Hematopoietic multipotent progenitor cell treated with erythropoietin and hydrocortisone succinate and interleukin-3 and kit ligand, for 8 days (in vitro differentiated cells): ENCODE measurements at places on chromosomes 16 and 17.

DNA sequence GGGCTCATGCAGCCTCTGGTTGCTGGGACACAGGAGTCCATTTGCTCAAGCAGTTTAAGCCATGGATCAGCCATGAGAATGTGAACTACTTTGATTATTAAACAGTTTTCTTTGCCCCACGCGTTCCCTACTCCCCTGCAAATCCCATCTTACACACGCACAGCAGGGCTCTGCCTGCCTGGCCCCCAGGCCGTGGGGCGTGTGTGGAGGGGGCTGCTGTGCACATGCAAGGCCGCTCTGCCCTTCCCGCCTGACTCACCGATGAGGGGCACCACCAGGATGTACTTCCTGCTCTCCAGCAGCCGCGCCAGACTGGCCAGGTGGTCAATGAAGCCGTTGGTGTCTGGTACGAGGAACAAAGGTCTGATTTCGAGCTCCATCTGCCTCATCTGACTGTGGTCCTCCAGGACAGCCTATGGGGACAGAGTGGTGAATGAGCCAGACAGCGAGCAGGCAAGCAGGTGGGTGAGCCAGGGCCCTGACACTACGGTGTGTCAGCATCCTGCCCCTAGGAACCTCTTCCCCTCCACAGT, 13.7 kb downstream of the HIC1 start:
- DNase-seq = no peak

- DNase-seq = no peak
Observed at GRCh38 chr17:49664706-49665211, 13.1 kb downstream of the SPOP start.

DNA sequence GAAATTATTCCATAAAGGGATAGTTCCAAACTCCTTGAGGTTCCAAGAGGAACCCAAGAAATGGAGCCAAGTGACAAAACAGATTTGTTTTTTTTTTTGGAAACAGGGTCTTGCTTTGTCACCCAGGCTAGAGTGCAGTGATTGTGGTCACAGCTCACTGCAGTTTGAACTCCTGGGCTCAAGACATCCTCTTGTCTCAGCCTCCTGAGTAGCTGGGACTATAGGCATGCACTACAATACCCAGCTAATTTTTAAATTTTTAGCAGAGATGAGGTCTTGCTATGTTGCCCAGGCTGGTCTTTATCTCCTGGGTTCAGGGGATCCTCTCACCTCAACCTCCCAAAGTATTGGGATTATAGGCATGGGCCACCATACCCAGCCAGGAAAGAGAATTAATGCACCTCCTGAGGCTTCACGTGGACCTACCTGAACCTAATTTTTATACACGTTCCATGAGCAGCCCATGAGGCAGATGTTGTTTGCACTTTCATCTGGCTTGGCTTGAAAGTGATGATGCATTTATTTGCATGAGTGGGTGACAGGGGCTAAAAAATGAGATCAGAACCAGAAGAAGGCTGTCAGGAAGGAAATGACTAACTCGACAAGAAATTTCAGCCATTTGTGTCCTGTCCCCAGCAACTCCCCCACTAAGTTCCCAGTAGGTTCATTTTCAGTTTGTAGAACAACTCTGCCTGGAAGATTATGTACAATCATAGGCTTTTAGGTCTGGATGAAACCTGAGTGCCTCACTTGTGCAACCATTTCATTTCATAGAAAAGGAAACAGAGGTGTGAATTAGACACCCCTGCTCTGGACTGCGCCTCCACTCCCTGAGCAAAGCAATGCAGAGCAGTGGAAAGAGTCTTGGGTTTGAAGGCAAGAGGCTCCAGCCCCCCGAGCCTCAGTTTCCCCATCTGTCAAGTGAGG, 10.3 kb upstream of the IRF8 start:
- DNase-seq = no peak

GRCh38 chr17:19341211-19341631, 21.3 kb downstream of the B9D1 start:
- DNase-seq = no peak

DNA sequence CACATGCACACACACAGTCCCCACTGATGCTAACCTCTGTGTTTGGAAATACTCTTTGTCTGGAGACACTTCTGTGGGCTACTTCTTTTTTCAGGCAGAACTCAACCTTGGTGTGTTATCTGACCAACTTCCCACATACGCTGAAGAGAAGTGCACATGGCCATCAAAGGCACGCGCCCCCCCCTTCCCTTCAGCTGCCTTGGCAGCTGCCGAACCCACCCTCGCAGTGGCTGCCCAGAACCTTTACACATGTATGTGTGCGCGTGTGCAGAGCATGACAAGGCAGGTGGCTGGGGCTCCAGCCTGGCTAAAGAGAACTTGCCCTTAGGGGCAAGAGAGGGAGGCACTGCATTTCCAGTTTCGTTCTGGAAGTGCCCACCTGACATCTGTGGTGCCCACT, 3.9 kb downstream of the RAPGEFL1 start:
- no peak for DNase-seq

- DNase-seq = no peak
Observed at GRCh38 chr16:87333101-87333500, 15.9 kb upstream of the C16orf95 start.

- DNase-seq = no peak
Observed at GRCh38 chr16:2273484-2273883, 5.6 kb upstream of the RNPS1 start.

DNA sequence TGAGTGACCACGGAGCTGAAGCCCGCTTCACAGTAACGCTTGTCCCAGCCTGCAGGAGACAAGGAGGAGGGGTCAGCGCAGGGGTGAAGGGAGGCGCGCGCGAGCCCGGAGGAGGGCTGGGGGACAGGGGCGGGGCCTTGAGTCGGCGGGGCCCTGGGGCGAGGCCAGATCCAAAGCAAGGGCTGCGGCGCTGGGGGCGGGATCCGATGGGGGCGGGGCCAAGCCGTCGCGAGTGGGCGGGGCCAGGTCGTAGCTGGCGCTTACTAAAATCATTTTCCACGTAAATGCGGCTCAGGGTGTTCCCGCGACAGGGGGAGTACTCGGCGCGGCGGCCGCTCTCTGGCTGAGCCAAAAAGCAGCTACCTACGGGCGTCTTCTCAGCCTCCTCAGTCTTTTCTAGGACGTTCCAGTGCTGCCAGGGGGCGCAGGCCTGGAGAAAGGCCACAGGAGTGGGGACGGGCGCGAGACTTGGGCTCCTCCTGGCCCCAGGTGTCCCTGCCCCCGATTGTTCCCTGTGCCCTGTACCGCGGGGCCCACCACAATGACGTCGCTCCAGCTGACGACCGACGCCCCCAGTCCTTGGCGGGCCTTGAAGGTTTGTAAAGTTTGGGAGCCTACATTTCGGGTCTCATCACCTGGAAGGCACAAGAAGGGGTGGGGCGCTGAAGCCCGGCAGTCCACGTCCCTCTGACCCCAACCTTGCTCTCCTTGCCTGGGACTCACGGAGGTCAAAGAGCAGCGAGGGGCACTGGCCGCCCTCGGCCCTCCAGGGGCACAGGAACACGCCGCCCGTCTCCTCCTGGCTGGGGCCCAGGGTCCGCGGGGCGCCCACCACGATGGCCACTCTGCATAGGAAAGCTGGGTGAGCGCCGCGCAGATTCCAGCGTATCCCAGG, 3.9 kb downstream of the ITGA2B start:
- peak; percentile 88 for DNase-seq

DNA sequence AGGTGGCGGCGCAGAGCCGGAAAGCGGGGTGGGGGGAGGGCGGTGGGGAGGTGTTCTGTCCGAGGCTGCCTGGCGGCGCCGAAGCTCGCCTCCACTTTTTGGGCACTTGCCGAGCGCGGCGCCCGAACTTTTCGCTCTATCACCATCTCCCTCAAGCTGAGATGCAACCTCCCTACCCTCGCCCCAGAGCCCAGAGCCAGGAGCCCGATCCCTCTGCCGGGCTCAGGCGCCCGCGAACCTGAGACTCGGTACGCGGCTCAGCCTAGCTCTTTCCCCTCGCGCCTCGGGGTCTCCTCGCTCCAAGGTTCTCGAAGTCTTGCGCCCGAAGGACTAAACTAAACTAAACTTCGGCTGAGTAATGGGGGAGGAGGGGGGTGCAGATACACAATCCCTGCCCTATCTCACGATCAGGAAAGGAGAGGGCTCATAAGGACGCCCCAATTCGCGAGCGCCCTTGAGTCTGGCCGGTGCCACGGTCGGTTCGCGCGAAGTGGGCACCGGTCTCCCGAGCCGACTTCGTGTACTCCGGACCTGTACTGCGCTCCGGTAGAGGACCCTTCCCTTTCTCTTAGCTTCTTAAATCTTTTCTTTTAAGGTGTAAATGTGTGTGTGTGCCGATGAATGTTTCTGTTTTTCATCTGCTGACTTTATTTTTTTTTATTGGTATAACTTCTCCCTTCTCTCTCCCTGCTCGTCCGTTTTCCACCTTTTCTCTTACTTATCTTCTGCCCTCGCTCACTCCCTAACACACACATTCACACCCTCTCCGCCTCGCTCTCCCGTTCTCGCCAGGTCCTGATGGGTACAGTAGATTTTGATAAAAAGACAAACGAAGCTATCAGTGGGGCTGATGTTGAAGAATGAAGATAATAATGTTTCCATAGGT, 1.9 kb upstream of the SALL1 start:
- DNase-seq = no peak

DNA sequence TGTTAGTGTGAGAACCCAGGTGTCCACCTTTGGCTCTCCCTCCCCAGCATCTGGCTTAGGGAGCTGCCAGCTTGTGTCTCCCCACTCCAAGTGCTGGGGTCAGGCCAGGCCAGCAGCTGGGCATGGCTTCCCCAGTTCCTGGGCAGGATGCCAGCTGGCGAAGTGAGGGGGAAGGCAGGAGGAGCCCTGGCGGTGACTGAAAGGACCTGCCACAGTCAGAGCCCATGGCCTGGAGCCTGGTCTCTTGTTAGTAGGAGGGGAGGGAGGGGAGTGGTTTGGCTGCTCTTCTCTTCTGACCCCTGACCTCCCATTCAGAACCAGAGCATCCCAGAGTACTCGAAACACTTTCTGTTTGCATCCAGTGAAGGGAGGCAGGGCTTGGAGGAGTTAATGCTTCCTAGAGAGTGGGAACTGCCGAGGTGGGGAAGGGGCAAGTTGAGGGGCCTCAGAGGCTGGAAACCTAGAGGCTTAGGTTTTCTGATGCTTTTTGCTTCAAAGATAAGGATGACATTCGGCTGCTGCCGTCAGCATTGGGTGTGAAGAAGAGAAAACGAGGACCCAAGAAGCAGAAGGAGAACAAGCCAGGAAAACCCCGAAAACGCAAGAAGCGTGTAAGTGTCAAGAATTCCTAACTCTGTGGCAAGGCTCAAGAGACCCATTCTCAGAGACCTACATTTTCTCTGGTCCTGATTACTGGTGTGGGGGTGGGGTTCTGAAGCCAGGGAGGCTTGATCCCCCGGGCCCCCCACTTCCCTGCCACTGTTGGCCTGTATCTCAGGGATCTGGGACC, 772 bp downstream of the CHD3 start:
- DNase-seq = peak; percentile 97

DNA sequence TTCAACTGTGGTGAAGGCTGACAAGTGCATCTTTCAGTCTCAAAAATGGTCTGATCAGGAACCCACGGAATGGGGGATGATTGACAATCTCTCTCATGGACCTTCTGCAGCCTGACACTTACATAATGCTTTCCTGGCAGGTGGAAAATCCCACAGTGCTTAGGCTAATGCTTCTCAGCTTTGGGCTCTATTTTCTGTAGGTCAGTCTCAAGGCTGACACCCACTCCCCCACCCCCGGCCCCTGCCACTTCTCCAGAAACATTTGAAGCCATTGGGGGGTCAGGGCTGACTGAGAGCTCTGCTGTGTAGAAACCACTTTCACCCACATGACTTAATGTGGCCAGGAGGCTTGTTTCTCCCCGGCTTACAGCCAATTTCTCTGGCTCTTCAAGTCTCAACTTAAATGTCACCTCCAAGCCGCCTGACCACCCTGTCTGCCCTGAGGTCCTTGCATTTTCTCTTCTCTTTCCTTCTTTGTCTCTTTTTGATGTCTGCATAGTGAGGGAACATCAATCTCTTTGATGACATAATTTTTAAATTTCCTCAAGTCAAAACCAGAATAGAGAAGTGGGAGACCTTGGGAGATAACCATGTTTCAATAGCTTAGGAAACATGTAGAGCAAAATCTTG, 16.7 kb upstream of the IRF8 start:
- no peak for DNase-seq
